ENCODE measurements at places on chromosomes 5 and 9.

GRCh38 chr5:165894916-165895315, 2389.5 kb downstream of the MAT2B start:
- DNase-seq = no peak

DNA sequence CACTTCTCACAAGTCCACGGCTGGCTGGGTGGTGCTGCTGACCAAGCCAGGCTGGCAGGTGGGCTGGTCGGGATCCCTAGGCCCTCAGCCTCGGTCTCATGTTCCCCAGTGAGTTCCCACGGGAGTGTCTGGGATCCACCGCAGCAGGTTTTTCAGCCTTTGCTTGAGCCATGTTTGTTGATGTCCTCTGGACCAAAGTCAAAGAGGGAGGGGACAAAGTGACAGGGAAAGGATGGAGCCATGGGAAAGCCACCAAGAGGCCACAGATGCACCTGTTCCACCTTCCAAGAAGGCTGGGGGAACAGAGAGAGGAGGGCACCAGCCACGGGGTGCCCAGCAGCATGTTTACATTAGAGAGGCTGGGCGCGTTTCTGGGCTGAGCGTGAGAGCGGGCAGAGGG, 2.8 kb upstream of the UBAC1 start:
- DNase-seq = no peak

DNA sequence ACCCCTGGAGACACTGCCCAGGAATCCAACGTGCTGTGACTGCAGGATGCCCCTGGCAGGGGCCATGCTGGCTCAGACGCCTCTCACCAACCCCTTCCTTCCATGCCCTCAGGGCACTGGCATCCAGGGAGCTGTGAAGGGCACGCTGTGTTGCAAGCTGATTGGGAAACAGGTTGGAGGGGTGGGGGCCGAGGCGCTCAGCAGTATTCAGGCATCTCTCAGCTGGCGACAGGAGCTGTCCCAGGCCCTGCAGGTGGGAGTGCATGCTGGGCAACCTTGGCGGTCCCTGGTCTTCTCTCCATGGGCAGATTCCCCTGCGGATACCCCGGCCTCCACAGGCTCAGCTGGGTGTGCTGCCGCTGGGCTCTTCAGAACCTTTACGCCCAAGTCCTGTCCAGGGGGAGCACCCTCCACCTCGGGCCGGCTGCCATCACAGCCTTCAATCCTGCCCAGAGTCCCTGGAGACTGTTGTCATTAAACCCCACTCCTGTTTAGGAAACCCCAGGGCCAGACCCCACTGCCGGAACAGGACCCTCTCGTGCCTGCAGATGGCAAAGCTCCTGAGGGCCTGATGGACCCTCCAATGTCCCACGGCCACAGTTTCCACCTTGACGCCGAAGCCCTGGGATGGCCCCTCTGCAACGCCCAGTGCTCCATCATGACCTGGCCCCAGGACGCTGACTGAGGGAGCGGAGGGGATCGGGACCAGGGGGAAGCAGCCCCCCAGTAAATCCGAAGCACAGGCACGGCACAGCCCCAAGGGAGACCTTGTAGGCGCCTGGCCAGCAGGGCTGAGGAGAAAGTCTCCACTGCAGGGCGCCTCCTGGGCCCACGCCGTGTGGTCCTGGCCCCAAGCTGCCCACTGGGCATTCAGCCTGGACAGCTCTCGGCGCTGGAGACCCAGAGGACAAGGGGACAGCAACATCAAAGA, 9.3 kb downstream of the TPPP start:
- DNase-seq = no peak

GRCh38 chr9:121067640-121068039, 7.1 kb upstream of the CNTRL start:
- DNase-seq = no peak

DNA sequence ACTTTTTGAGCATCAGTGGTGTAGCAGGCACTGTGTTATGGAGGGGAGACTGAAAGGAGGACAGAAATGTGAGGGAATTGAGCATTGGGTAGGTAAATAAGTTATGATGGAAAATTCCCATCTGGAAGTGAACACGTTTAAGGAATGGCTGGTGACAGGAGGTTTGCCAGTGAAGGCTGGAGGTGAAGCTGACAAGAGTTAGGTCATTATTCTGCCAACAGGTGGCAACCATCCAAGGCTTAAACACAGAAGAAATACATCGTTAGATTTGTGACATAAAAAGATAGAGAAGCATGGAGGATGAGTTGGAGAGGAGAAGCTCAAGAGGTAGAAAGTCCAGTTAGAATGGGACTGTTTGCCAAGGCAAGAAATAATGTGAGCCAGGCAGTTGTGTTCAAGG, 455.3 kb upstream of the SGCD start:
- no peak for DNase-seq

GRCh38 chr9:134379831-134380365, 53.6 kb downstream of the RXRA start:
- no peak for DNase-seq

DNA sequence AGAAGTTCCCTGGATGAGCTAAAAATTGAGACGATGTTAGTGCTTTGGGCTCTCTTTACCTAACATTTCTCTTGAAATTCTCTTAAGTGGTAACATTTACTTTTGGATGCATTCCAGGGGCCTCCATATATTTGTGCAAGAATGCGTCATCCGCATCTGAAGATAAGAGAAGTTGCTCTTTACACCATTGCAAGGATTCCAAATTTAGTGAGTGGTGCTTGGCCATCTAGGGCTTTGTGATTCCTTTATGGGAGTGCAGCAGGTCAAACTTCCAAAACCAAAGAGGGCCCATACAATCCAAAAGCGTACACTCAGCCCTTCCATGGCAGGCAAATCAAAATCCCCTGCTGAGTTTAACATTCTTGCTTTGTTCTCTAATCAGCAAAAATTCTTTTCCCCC, 102.0 kb upstream of the DMAC1 start:
- DNase-seq = no peak

GRCh38 chr9:133587466-133587865, 21.7 kb downstream of the FAM163B start:
- no peak for DNase-seq

- DNase-seq = no peak
These were observed 220.5 kb upstream of the MPDZ start for GRCh38 chr9:13500034-13500433.

DNA sequence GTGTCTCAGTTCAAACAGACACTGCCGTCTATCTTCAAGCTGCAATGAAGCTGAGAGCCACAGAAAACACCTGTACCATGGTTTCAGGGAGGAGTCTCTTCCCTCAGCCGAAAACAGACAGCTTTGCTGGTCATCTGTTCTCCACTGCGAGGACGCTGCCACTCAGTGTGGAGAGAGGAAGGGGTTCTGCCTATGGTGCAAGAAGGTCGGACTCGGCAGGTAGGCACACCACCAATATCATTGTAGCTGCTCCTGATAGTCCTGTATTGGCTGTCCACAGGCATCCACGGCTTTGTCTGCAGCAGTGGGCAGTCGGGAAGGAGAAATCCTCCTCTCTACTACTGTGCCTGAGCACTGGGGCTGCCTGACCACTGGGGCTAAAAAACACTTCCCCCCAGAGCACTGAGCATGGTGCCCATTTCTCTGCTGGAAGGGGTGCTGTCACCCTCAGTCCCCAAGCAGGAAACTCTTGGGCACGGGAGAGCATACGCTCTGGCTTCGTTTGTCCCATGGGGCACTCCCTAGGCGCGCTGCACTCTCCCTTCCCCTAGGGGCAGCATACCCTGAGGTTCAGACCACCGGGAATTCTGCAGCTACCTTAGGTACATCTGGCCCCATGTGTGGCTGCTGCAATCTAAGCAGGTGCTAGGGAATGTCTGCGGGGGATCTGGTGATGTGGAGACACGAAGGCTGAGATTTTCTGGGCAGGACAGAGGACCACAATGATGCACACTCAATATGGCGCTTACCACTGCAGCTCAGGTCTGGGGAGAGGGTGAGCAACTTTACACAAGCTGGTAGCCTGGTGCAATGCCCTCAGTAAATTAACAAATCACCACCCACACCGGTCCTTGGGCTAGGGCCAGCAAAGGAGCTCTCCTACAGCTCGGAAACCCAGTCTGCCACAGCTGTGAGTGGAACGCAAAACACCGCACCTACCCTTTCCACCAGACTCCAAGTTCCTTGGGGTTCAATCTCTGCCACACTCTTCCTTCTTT, 880.9 kb upstream of the SEMA6A start:
- DNase-seq = no peak

GRCh38 chr9:19828576-19829109, 39.8 kb upstream of the SLC24A2 start:
- no peak for DNase-seq

DNA sequence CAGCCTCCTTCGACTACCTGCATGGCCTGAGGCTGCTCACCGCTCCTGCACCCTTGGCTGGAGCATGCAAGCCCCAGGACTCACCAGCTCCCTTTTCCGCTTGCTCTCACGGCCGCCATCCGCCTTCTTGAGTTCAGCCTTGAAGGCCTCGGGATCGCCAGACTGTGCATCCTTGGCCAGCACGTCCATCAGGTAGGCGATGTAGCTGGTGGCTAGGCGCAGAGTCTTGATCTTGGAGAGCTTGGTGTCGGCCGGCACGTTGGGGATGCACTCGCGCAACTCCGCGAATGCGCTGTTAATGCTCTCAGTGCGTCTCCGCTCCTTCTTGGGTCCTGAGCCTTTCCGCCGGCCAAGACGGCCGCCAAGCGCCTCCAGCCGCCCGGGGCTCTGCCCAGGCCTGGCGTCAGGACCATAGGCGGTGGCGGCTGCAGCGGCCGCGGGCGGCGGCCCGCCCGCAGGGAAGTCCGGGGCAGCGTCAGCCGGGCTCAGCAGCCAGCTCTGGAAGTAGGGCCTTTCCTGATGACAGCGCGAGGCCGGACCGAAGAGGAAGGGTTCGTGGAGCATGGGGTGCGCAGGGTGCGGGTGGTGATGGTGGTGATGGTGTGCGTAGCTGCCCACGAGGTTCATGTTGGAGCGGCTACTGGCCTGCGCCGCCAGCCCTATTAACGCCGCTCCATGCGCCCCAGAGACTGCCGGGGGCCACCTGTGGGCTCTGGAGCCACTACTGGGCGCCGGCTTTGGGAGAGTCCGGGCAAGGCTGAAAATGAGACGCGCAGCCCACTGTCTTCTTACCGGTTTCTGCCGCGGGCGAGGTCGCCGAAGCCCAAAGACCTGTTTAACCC, 424 bp downstream of the HAND1 start:
- DNase-seq = no peak

- DNase-seq = no peak
These were observed 28.1 kb upstream of the SH3PXD2B start for GRCh38 chr5:172482156-172483020.

GRCh38 chr9:91424403-91425176, 958 bp upstream of the NFIL3 start:
- peak; percentile 12 for DNase-seq

DNA sequence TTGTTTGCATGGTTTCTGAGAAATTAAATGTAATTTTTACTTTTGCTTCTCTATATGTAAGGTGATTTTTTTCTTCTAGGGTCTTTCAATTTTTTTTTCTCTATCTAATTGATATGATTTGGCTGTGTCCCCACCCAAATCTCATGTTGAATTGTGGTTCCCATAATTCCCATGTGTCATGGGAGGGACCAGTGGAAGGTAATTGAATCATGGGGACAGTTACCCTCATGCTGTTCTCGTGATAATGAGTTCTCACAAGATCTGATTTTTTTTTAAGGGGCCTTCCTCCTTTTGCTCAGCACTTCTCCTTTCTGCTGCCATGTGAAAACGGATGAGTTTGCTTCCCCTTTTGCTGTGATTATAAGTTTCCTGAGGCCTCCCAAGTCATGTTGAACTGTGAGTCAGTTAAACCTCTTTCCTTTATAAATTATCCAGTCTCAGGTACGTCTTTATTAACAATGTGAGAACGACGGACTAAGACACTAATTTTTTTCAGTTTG, 150.8 kb downstream of the MTRR start:
- DNase-seq = no peak

DNA sequence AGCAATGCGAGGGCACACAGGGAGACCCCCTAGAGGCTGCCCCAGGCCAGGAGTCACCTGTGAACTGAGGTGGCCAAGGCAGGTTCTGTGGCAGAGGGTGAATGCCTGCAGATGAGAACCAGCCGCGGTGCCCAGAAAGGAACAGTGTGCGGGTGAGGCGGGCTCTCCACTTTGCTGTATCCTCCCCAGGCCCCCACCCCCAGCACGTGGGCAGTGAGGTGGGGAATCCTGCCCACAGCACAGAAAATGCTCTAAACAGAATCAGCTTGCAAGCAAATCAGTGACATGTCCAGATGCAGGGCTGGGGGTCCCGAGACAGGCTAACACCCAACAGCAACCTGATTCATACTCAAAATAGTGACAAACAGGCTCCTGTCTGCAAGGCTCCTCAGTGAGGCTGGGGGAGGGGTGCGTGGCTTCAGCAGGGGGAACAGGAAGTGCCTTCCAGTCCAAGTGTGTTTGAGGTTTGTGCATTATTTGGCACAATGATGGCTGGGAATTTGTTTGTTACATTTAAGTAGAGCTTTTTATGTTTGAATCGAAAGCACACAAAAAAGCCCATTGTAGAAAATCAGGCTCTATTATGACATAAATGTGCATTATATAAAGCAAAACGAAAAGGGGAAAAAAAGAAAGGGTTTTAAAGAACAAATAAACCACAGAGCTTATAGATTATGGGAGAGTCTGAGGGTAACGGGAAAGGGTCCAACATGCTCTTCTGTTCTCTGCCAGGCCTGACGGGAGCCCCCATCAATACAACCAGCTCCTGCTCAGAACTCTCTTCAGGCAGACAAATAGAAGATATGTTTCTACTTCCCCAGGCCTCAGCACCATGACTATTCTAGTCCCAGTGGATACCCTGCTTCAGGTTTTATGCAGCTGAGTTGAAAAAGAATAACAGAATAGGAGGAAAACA, 201.3 kb downstream of the HSD17B3 start:
- DNase-seq = no peak

- DNase-seq = no peak
These were observed 19.1 kb upstream of the MVB12B start for GRCh38 chr9:126307322-126308061.

GRCh38 chr9:120877276-120878034, 467 bp upstream of the PHF19 start:
- peak; percentile 49 for DNase-seq

DNA sequence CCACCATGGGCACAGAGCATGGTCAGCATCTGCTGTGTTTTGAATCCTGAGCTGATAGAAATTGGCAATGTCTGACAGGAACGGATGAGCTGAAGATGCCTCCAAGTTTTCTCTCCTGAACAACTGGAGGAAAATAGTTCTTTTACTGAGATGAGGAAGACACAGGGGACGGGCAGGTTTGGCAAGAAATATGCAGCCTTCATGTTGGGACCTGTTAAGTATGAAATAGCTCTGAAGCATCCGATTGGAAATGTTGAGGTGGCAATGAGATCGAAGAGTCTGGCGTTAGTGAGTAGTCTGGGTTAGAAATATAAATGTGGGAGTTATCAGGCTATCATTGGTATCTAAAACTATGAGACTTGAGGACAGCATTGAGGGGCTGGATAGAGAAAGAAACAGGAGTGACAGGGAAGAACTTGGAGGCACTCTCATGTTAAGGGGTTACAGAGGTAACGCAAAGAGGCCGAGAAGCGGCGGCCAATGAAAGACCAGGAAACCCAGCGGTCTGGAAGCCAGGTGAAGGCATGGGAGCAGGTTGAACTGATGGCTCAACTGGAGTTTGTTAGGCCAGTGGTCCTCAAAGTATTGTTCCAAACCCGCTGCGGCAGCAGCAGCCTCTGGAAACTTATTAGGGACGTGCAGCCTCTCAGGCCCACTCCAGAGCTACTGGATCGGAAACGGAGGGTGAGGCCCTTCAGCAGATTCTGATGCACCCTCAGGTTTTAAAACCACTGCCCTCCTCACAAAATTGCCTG, 1.0 kb upstream of the MAMDC2 start:
- DNase-seq = no peak

All from activated CD4-positive, CD25-positive, alpha-beta regulatory T cell (primary cell).